Kidney epithelial cell (primary cell): ENCODE measurements at places on chromosomes 7 and 10. TPM values are rescaled to one million over a fixed set of nuclear protein-coding genes. Genes with fewer than 3 reads are reported as not detected.

The TEX36 gene
- not detected in 2 replicates for total RNA-seq

The MEIG1 gene
- total RNA-seq: 1.5 TPM in 1 of 2 replicates, not detected in the other

- DNase-seq: no peak
Measured at GRCh38 chr7:95579318-95579717, 17.0 kb downstream of the PDK4 start.

GRCh38 chr7:158368449-158368848, 219.2 kb downstream of the PTPRN2 start:
- DNase-seq: no peak

DNA sequence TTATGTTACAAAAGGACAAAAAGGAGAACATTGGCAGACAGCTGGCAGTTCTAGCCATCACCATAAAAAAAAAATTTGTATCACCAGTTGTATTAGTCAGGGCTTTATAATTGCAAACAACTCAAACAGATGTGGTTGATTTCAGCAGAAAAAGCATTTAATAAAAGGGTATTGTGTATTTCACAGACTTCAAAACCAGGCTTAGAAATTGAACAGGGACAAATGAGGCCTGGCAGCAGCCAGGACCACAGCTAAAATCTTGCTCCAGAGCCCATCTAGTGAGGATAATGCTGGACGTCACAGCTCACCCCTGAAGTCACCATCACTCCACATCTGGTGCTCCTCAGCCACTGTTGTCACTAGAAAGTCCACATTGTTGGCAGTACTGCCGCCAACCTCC, 52.9 kb upstream of the CALD1 start:
- DNase-seq: no peak

GRCh38 chr10:44143556-44143955, 241.3 kb downstream of the CXCL12 start:
- no peak for DNase-seq
